Naive B cell (primary cell): ENCODE measurements at places on chromosomes 1 and 21. TPM values are rescaled to one million over a fixed set of nuclear protein-coding genes. Genes with fewer than 3 reads are reported as not detected.

Gene VSIG8
- not detected for polyA plus RNA-seq

Gene CFHR1
- not detected for polyA plus RNA-seq

Gene BGLAP
- not detected for polyA plus RNA-seq

Gene SPRR4
- not detected for polyA plus RNA-seq

Gene ST6GALNAC3
- polyA plus RNA-seq: 10.7 TPM

Gene NGF
- polyA plus RNA-seq: not detected

GRCh38 chr1:178918955-178919354, 48.1 kb upstream of the ANGPTL1 start:
- peaks cover 50% of the 10 kb centered on the region for H3K4me1 ChIP-seq
- H3K36me3 ChIP-seq: peaks cover 37% of the 10 kb centered on the region
- no peak overlapping the region for H3K27ac ChIP-seq
- no peaks in the 10 kb centered on the region for H3K27me3 ChIP-seq

- H3K27ac ChIP-seq: no peak overlapping the region
- H3K4me3 ChIP-seq: no peak overlapping the region
- no peaks in the 10 kb centered on the region for H3K36me3 ChIP-seq
- peaks cover 3% of the 10 kb centered on the region for H3K4me1 ChIP-seq
Measured at GRCh38 chr1:95002540-95003432, 70.0 kb downstream of the ALG14 start.

- H3K27ac ChIP-seq: no peak overlapping the region
- H3K4me3 ChIP-seq: peak overlapping the region; percentile 13
- H3K27me3 ChIP-seq: no peaks in the 10 kb centered on the region
- DNase-seq: no peak
- peaks cover 64% of the 10 kb centered on the region for H3K4me1 ChIP-seq
Measured at GRCh38 chr21:43918385-43918947, 53.4 kb downstream of the AGPAT3 start.

GRCh38 chr1:61925591-61926298, 183.5 kb downstream of the PATJ start:
- no peak overlapping the region for H3K4me3 ChIP-seq
- no peak overlapping the region for H3K27ac ChIP-seq
- no peaks in the 10 kb centered on the region for H3K27me3 ChIP-seq
- no peak for DNase-seq
- H3K36me3 ChIP-seq: peaks cover under 1% of the 10 kb centered on the region
- no peaks in the 10 kb centered on the region for H3K4me1 ChIP-seq

- no peak for DNase-seq
- H3K36me3 ChIP-seq: no peaks in the 10 kb centered on the region
- no peak overlapping the region for H3K4me3 ChIP-seq
- H3K27ac ChIP-seq: no peak overlapping the region
- no peaks in the 10 kb centered on the region for H3K4me1 ChIP-seq
Measured at GRCh38 chr1:98084188-98084587, 163.4 kb upstream of the DPYD start.

DNA sequence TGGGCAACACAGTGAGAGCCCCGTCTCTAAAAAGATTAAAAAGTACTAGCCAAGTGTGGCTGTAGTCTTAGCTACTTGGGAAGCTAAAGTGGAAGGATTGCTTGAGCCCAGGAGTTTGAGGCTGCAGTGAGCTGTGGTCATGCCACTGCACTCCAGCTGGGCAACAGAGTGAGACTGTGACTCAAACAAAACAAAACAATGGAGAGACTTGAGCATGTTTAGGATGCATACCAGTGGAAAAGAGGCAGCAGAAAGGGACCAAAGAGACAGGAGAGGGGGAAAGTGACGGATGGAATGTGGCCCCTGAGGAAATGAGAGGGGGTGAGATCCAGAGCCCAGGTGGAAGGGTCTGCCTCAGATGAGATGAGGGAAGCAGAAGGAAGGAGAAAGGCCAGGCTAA, 358.9 kb downstream of the RPS6KC1 start:
- no peaks in the 10 kb centered on the region for H3K36me3 ChIP-seq
- H3K27ac ChIP-seq: no peak overlapping the region
- no peak overlapping the region for H3K4me3 ChIP-seq
- DNase-seq: no peak
- peaks cover 4% of the 10 kb centered on the region for H3K27me3 ChIP-seq

DNA sequence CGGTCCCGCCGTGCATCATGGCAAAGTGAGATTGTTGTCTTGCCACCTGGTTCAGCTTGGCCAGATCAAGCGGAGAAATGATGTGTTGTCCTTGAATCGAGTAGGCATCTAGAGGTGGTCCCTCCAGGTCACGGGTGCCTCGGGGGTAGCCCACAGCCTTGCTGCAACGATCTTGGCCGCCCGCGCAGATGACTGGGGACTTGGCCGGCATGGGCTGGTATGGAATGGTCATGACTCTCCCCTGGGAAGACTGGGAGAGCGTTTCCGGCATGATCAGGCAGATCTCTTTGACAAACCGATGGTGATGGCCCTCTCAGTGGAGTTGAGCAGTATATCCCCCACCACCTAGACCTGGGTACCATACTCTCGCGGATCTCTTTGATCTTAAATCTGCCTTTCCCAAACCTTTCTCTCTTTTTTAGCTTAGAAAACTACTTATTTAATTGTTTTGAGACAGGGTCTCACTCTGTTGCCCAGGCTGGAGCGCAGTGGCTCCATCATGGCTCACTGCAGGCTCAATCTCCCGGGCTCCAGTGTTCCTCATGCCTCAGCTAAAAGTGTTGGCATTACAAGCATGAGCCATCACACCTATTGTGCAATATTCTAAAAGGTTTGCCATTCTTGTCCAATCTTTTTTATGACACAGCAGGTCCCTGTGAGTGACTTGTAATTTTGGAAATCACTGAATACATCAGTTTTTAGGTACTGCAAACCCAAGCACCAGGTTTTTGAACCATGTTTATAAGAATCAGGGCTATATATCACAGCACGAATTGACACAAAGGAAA, 9.4 kb upstream of the ELAPOR1 start:
- H3K4me3 ChIP-seq: no peak overlapping the region
- peak overlapping the region; percentile 78 for H3K27ac ChIP-seq
- no peaks in the 10 kb centered on the region for H3K27me3 ChIP-seq
- no peak for DNase-seq
- no peaks in the 10 kb centered on the region for H3K36me3 ChIP-seq

GRCh38 chr1:198151688-198152087, 5.1 kb upstream of the NEK7 start:
- no peak overlapping the region for H3K4me3 ChIP-seq
- no peaks in the 10 kb centered on the region for H3K36me3 ChIP-seq
- DNase-seq: no peak
- H3K27ac ChIP-seq: no peak overlapping the region
- H3K27me3 ChIP-seq: peaks cover 4% of the 10 kb centered on the region

- H3K27ac ChIP-seq: no peak overlapping the region
- no peak overlapping the region for H3K4me3 ChIP-seq
- H3K36me3 ChIP-seq: no peaks in the 10 kb centered on the region
- H3K27me3 ChIP-seq: no peaks in the 10 kb centered on the region
Measured at GRCh38 chr1:79667848-79668696, 661.5 kb upstream of the ADGRL4 start.

GRCh38 chr1:206634365-206635079, 814 bp upstream of the DYRK3 start:
- DNase-seq: peak; percentile 62
- peaks cover 4% of the 10 kb centered on the region for H3K27me3 ChIP-seq
- H3K4me1 ChIP-seq: peaks cover 13% of the 10 kb centered on the region

- H3K27ac ChIP-seq: no peak overlapping the region
- H3K4me1 ChIP-seq: no peaks in the 10 kb centered on the region
- no peaks in the 10 kb centered on the region for H3K36me3 ChIP-seq
- no peak overlapping the region for H3K4me3 ChIP-seq
Measured at GRCh38 chr1:190000365-190000872, 477.2 kb downstream of the BRINP3 start.

DNA sequence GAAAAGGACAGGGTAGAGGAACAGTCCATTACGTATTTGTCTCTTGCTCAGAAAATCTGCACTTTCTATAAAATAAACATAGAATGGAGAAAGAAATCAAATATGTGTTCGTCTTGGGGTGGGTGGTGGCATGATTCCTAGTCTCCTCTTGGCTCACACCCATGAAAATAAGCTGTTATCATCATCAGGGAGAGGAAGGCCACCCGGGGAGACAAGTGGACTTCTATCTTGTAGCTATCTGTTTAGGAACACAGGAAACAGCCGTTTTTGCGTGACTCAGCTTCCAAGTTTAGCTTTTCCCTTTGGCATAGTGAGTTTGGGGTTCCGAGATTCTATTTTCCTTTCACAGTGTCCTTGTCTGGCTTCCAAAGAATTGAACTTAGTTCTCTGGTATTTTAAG, 622.3 kb downstream of the PTPRU start:
- no peak overlapping the region for H3K27ac ChIP-seq
- no peak overlapping the region for H3K4me3 ChIP-seq
- H3K4me1 ChIP-seq: no peaks in the 10 kb centered on the region
- DNase-seq: no peak
- H3K27me3 ChIP-seq: peaks cover 23% of the 10 kb centered on the region

DNA sequence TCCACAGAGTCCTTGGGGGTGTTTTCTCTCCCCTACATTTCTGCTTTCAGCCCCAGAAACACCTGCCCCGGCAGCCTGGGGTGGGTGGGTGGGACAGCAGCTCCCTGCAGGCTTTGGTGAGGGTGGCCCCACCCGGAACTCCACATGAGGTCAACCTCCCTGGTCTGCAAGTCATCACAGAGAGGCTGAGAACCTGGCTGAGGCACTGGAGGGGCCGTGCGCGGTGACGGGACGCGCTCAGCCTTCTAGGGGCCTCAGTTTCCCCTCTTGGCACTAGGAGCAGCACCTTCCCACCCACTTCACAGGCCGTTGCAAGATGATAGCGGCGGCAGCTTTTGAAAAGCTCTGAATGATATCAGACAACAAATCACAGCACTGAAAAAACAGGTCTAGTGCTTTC, 37.7 kb upstream of the NID1 start:
- H3K4me1 ChIP-seq: peaks cover 2% of the 10 kb centered on the region
- no peak overlapping the region for H3K27ac ChIP-seq
- H3K4me3 ChIP-seq: no peak overlapping the region
- H3K27me3 ChIP-seq: no peaks in the 10 kb centered on the region
- DNase-seq: no peak
- H3K36me3 ChIP-seq: no peaks in the 10 kb centered on the region

DNA sequence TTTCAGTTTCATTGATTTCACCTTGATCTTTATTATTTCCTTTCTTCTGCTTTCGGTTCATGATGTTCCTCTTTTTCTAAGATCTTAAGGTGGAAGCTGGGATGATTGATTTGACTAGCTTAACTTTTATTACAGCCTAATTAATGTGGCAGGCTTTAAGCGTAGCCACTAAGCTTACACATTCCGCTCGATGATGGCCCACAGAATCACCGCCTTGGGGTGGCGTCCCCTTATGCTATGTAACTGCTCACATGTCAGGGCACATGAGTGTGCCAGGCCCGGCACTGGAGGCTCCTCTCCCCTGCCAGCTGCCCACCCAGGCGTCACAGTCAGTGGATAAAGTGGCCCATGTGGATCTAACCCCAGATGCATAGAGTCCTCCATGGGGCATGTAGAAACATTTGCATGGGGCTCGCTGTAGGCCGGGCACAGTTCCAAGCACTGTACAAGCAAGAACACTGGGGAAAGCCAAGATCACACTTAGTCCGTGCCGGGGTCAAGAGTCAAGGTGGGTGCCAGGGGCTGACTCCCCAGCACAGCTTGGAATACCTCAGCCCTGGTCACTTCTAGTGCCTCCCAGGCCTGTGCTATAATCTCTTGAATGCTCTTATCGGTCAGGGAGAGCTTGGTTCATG, 41.7 kb downstream of the PKNOX1 start:
- H3K27ac ChIP-seq: peak overlapping the region; percentile 96
- peaks cover 23% of the 10 kb centered on the region for H3K4me1 ChIP-seq
- peaks cover 8% of the 10 kb centered on the region for H3K36me3 ChIP-seq
- peak; percentile 56 for DNase-seq
- H3K4me3 ChIP-seq: peak overlapping the region; percentile 76
- no peaks in the 10 kb centered on the region for H3K27me3 ChIP-seq

- peaks cover 13% of the 10 kb centered on the region for H3K36me3 ChIP-seq
- H3K27me3 ChIP-seq: peaks cover 53% of the 10 kb centered on the region
- DNase-seq: no peak
Measured at GRCh38 chr1:224617410-224618355, 1.6 kb downstream of the CNIH3 start.

GRCh38 chr1:20409971-20410370, 76.0 kb downstream of the CAMK2N1 start:
- DNase-seq: no peak
- H3K27ac ChIP-seq: no peak overlapping the region
- peaks cover 5% of the 10 kb centered on the region for H3K4me1 ChIP-seq
- H3K27me3 ChIP-seq: peaks cover 56% of the 10 kb centered on the region
- no peak overlapping the region for H3K4me3 ChIP-seq

GRCh38 chr1:116488071-116488470, 82.8 kb downstream of the CD58 start:
- H3K4me1 ChIP-seq: no peaks in the 10 kb centered on the region
- peak overlapping the region; percentile 33 for H3K27ac ChIP-seq
- H3K27me3 ChIP-seq: no peaks in the 10 kb centered on the region
- H3K36me3 ChIP-seq: no peaks in the 10 kb centered on the region
- DNase-seq: no peak
- H3K4me3 ChIP-seq: no peak overlapping the region

DNA sequence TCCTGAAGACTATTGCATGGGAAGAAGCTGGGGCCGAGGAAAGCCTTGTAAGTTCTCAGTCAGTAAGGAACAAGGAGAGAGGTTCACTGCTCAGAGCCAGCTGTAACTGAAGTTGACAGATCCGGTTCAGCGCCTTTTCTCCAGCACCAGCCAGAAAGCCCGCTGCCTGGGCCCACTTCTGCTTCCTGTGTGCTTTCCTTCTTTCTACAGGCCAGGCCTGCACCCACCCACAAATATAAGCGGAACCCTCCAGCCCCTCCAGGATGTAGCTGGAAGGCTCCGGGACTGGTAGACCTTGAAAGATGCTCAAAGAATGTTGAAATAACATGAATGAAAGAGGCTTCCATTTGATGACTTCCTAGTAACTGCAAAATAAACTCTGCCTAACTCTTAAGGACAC, 38.8 kb downstream of the PARP1 start:
- DNase-seq: peak; percentile 55
- H3K27me3 ChIP-seq: no peaks in the 10 kb centered on the region
- H3K36me3 ChIP-seq: peaks cover 21% of the 10 kb centered on the region
- peaks cover 53% of the 10 kb centered on the region for H3K4me1 ChIP-seq
- peak overlapping the region; percentile 90 for H3K27ac ChIP-seq
- peak overlapping the region; percentile 68 for H3K4me3 ChIP-seq

GRCh38 chr1:150720703-150721102, at the start of gene HORMAD1:
Gene HORMAD1 (minus strand): TSS chr1:150720895. CDS start chr1:150719505, 1,390 bp downstream.
- no peak within 1 kb of the TSS for H3K27ac ChIP-seq
- H3K36me3 ChIP-seq: no peaks in the 10 kb centered on the region
- H3K4me1 ChIP-seq: no peaks in the 10 kb centered on the region
- DNase-seq: no peak
- H3K27me3 ChIP-seq: no peaks in the 10 kb centered on the region

GRCh38 chr21:21199342-21200102, 201.3 kb downstream of the NCAM2 start:
- no peak overlapping the region for H3K4me3 ChIP-seq
- H3K4me1 ChIP-seq: peaks cover 17% of the 10 kb centered on the region
- DNase-seq: no peak
- H3K27ac ChIP-seq: peak overlapping the region; percentile 9
- H3K36me3 ChIP-seq: no peaks in the 10 kb centered on the region
- no peaks in the 10 kb centered on the region for H3K27me3 ChIP-seq
